LHCN-M2 (cell line): ENCODE measurements at places on chromosomes 1 and 21. TPM values are rescaled to one million over a fixed set of nuclear protein-coding genes. Genes with fewer than 3 reads are reported as not detected.

GRCh38 chr21:41874611-41875010 is 4.5 kb downstream of the PRDM15 start:
- DNase-seq, result no peak

Gene ARHGAP29
- 17.9 and 18.1 TPM in 2 replicates for total RNA-seq

GRCh38 chr1:236922190-236922589 is 82.1 kb downstream of the MT1HL1 start:
- DNase-seq, result no peak

DNA sequence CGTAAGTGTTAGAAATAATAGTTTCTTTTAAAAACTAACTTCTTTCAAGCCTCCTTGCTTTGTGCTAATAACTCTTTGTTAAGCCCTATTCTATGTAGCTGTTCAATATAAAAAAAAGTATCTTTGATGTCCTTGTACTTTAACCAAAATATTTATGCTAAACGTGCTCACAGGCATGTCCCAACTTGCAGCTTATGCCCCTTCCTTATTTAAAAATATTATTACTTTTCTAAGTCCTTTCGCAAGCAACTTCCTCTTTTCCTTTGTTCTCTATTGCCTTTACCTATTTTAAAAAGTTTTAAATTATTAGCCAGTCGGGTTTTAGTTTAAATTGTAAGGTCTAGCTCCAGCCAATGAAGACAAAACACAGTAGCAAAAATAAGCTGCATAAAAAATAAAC is 43.4 kb upstream of the NBPF3 start:
- no peak for DNase-seq

Gene VASH2
- total RNA-seq, result 1.7 and 3.3 TPM in 2 replicates

Gene PDIK1L
- 2.9 and 3.0 TPM in 2 replicates for total RNA-seq

- DNase-seq, result peak; percentile 51
Measured at GRCh38 chr1:179938752-179939151, 15.9 kb upstream of the CEP350 start.

Gene LRRC38
- not detected in 2 replicates for total RNA-seq

GRCh38 chr1:151942882-151943281 is 33.6 kb upstream of the THEM4 start:
- no peak for DNase-seq

DNA sequence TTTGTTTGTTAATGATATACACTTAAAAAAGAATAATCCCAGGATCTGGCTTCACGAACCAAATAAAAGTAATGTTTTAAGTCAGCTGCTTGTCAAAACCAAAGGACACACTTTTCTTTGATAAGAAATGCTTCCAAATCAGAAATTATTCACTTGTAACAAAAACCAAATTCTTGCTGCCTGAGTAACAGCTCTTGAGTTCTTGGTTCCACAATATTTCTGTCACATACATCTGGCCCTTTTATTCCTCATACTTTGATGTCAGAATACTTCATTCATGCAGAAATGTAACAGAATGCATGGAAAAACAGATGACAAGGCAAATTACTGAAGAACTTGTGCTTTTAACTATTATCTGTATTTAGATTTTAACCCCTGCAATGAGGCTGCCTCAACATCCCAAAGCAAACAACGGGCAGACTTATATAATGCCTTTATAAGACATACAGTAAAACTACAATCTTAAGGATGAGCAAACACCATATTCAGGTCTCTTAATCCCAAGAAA is 1.5 kb downstream of the VAMP4 start:
- peak; percentile 15 for DNase-seq

DNA sequence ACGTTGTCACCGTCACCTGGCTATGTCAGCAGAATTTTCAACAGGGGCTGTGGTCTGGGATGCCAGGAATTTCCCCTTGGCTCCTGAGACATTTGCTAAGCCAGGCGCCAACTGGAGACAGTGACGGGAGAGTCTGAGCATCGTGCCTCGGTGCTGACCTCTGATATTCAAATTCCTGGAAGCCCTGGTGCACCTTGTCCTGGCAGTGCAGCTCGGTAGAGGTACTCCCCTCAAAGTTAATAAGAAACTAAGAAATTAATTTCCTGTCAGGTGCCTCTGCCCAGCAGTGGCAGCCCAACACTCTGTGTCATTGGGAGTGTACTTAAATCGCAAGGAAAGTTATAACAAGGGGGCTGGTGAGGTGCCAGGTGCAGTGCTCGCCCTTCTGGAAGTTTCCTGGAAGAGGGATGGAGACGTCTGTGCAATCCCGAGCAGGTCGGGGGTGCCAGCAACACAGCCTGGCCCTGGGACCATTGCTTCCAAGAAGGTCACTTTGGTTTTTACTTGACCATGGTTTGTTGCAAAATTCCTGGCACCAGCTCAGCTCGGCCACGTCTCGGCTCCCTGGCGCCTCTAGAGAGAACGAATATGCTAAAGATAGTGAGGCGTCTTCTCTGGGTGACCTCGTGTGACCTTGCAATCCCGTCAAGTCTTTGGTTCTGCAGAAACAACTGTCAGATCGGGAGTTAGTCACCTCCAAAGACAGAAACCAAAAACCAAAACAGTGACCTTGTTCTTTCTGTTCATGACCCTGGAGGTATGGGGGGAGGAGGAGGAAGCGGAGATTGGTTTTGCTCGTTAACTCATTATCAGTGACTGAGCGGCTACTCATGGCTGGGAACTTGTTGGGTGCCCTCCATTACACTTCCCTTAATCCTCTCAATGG is 149.5 kb upstream of the VAMP3 start:
- DNase-seq, result peak; percentile 76
